D341Med (cell line): ENCODE measurements at places on chromosomes 7 and 10.

DNA sequence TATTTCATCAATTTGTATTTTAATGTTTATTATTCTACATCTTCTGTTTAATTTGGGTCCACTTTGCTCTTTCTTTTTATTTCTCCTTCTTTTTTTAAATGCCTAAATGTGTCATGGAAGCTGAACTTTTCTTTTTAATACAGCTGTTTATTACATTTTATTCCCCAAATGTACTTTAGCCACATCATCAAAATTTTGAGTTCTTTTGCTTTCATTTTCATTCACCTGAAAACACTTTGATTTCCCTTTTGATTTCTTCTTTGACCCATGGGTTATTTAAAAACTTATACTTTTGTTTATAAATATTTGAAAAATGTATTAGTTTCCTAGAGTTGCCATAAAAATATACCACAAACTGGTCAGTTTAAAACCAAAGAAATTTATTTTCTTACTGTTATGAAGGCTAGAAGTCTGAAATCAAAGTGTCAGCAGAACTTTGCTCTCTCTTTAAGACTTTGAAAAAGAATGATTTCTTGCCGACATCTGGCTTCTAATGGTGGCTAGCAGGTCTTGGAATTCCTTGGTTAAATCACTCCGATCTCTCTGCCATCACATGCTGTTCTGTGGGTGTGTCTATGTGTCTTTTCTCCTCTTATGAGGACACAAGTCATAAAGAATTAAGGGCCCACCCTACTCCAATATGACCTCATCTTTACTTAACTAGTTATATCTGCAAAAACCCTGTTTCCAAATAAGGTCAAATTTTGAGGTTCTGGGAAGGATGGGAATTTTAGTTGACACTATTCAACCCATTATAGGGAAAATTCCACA lies 225.5 kb downstream of the ANKRD7 start:
- DNase-seq, result no peak

DNA sequence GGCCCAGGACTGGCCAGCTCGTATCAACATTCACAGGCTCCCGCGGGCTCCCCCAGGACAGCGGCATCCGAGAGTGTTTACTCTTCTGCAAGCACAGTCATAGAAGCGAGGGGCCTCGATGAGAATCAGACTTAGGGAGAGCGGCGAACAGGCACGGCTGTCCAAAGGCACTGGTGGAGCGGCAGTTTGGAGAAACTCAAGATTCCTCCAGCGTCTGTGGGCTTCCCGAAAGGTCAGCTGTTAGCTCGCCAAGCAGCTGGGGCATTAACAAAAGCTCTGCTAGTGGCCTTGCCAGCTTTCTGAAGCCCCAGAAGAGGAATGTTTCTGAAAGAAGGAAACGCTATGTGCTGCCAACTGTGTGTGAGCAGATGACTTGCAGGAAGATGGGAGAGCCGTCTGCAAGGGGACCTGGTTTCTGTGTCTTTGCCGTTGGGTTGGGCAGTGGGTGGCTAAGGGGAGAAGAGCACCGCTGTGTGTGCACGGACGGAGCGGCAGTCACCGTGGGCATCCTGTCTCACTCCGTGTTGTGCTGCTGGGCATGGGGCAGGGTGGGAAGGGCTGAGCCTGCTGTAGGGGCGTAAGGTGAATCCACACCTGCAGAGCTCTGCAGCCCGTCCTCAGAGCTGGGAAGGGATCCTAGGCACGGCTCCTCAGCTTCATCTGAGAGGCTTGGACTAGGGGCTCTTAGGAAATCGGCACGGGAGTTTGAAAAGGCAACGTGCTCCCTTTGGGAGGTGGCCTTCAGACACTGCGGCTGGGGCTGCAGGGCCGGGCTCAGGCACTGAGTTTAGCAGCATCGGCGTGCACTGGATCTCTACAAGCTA lies 42.1 kb downstream of the AMZ1 start:
- DNase-seq, result peak; percentile 12

DNA sequence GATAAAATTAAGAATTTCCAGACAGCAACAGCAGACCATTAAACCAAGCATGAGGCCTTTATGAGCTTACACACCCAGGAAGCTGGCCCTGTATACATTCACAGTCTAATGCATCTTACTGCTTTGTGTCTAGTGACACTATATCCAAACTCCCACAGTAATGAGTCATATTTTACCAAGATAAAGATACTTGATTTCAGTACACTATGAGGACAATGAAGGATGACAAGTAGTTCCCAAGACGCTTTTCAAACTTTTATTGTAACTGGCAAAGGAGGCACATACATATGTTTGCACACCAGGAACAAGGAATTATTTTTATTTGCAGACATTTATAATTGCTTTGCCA lies 148.0 kb downstream of the TSPAN12 start:
- DNase-seq, result no peak

DNA sequence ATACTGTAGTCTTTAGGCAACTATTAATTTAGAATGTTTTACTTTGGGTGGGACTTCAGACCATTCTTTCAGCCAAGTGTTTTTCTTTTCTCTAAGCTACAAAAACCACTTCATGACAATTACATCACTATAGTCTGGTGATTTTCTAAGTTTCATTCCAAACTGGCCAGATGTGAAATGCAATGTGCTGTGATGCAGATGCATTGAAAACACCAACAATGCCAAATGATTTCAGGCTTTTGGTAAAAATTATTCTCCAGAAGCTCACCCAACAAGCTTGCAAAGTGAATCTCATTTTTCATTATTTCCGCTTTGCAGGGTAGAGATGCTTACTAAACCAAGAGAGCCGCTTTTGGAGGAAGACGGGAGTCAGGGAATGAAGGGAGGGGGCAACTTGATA lies 118.4 kb upstream of the ANK3 start:
- no peak for DNase-seq

- DNase-seq, result no peak
Measured at GRCh38 chr10:118370499-118370898, 28.4 kb upstream of the FAM204A start.

DNA sequence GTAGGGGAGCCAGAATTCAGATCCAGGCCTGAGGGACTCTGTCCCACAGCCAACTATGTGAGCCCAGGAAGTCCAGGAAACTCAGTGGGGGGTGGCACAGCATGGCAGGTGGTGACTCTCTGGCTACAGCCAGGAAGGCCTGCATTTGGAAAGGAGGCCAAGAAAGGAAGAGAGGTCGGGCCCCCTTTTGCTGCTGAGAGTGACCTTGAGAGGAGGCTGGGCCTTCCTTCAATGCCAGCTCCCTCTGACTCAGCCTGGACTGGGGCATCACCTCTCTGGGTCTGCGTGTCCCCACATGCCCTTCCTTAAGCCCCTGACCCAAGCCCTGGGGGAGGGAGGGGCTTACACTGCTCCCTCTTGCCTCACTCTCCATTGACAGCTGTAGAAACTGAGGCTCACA lies 6.4 kb upstream of the MYL10 start:
- peak; percentile 20 for DNase-seq

GRCh38 chr10:35392482-35393228 lies 56.3 kb downstream of the CCNY start:
- no peak for DNase-seq

- DNase-seq, result no peak
Measured at GRCh38 chr10:133276100-133276434, 601 bp downstream of the ADAM8 start.

- no peak for DNase-seq
Measured at GRCh38 chr7:44748948-44749731, 493 bp downstream of the ZMIZ2 start.

DNA sequence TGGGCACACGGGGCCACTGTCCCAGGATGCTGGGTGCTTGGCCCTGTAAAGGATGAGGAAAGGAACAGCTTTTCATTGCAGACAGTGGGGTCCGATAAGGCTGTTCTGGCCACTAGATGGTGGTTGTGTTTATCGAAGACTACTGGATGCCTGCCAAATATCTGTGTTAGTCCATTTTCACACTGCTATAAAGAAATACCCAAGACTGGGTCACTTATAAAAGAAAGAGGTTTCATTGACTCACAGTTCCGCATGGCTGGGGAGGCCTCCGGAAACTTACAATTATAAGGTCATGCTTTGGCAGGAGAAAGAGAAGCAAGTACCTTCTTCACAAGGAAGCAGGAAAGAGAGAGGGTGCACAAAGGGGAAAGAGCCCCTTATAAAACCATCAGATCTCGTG lies 32.2 kb upstream of the GARS1 start:
- no peak for DNase-seq

GRCh38 chr10:131109726-131110125 lies 201.8 kb downstream of the TCERG1L start:
- DNase-seq, result no peak

- no peak for DNase-seq
Measured at GRCh38 chr7:120925392-120925791, 25.2 kb upstream of the ING3 start.

DNA sequence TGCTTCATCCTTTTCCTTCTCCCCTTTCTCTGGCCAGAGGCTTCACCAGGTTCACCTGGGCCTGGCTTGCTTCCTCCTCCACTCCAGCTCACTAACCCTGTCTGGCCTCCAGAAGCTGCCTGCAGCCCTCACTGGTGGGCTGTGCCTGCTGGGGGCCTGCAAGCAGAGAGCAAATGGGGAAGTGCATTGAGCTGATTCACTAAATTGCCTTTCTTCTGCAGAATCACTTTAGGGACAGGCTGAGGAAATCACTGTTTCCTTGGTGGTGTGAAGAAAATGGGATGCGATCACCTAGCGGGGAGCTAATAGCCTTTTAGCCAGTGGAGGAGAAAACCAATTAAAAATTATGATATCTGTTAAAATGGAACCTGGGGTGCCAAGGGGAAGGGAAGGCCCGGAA lies 3.0 kb downstream of the RET start:
- no peak for DNase-seq

- DNase-seq, result peak; percentile 70
Measured at GRCh38 chr10:97210543-97210960, 24.8 kb upstream of the SLIT1 start.

DNA sequence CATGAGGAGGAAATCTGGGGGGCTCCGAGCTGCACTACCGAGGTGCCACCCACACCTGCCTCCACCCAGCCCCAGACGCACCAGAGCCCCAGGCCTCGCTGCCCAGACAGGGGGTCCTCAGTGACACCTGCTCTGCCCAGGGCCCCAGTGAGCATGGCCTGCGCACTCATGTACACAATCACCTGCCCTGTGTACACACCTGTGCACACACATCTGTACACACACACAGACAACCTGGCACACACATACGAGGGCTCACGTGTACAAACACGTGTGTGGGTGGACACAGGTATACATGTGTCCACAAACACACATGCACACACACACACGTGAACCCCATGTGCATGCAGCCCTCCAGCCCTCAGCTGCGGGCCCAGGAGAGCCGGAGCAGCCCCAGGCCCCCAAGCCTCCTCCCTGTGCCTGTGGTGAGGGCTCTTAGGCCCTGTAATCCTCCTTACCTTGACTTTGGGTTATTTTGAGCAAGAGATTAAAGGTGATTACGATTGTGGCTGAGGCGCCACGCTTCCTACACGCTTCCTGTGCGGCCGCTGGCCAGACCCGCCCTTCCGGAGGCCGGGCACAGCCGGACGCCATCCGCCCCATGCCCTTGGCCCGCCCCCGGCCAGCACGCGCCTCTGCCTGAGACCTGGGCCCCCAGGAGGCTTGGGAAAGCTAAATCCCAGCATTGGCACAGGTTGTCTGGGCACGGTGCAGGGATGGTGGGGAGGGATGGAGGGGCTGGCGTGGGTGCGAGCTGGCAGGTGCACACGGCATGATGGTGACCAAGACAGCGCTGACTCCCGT lies 71.9 kb downstream of the ELFN1 start:
- peak; percentile 93 for DNase-seq

DNA sequence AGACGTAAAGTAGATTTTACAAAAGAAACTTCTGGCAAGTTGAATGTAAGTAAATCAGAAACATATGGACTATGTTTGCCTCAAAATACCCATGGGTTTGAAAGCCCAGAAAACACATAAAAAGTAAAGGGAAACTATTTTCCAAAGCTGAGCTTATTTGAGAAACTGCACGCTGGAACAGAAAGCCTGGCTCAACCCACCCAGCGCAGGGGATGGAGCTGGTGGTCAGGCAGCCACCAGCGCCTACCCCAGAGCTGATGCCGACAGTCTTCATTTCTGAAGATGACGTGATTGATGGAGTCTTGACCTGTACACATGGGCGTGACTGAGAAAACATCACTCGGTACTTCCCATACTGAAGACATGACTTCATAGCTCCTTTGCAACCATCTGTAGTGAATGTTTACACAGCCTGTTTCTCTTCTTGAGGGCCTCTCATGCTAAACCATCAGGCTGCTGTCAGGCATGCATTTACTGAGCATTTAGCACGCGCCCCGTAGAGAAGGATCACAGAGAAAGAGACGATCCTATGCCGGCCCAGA lies 232.6 kb upstream of the AUTS2 start:
- no peak for DNase-seq

DNA sequence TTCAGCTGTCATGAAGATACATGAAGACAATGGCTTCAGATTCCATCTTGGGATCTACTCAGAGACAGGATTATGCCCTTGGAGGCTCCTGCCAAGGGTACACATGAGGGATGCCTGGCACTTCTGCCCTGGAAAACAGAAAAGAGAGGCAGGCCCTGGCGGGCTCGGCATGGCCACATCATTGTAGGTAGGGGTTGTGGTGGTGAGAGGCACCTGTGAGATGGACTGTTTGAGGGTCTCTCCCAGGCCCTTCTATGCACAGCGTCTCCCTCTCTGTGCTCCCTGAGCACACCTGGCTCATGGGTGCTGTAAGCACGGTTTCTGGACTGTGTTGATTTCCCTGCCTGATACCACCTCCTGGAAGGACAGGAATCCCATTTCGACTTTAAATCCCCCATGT lies 304.3 kb downstream of the GLRX3 start:
- no peak for DNase-seq

DNA sequence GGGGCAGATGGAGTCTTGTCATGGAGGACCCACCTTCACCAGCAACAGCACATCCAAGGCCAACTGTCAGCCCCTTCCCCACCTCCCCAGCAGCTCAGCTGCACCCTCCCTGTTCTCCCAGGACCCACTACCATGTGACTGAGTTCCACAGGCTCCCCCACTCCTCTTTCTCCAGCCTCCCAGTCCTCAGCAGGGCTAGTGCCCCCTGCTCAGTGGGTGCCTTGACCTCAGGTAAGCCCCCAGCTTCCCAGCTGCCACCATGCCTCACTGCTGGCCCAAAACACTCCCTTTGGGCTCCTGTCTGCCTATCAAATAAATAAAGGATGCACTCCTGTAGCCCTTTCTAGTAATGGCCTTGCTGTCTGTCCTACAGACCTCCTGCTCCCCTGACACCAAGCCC lies 174.4 kb downstream of the SLIT1 start:
- DNase-seq, result no peak

- no peak for DNase-seq
Measured at GRCh38 chr7:127632276-127632910, 14.5 kb upstream of the PAX4 start.

GRCh38 chr10:124065382-124066125 lies 27.8 kb downstream of the CHST15 start:
- DNase-seq, result no peak

- no peak for DNase-seq
Measured at GRCh38 chr10:114634609-114634979, 23.5 kb downstream of the ABLIM1 start.

GRCh38 chr7:129670656-129671055 lies 59.1 kb downstream of the NRF1 start:
- DNase-seq, result no peak

GRCh38 chr7:141562972-141563371 lies 11.8 kb downstream of the AGK start:
- no peak for DNase-seq
